ENCODE measurements at places on chromosomes 4 and X.

DNA sequence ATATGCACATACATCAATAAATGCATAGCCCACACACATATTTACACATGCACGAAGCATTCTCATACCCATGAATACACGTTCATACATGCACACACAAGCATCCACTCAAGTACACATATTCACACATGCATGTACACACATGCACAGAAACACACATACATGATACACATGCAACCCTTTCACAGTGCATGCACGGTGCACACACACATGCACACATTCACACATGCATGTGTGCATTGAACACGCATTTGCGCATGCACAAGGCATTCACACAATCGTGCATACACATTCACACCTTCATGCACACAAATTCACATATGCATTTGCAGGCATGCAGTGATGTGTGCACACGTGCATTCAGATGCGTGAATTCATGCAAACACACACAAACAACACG, 324.5 kb downstream of the DHRSX start:
- DNase-seq: no peak

DNA sequence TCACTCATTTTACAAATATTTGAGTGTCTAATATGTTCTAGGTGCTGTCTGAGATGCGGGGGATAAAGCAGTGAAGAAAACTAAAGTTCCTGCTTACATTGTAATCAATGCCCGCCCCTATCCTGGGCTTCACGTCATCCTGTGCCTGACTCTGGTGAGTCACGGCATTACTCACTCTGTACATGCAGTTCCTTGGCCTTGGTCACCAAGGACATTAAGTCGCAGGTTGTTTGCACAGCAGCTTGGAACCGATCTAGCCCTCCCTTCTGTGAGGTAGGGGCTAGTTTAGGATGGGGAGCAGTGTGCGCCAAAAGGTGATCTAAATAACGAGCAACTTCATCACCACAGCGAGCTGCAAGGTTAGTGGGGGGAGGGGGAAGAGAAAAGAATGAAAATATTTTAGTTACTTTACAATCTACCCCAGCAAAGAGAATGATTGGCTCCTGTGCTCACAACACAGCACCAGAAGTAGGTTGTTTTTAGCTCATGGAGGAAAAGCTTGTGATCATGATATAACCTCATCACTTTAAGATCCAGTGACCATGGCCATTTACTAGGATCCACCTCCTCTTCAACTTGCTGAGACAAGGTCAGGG, 48.0 kb upstream of the HDAC8 start:
- peak; percentile 96 for DNase-seq

- DNase-seq: peak; percentile 7
Observed at GRCh38 chrX:73683236-73683859, 120.4 kb downstream of the CHIC1 start.

DNA sequence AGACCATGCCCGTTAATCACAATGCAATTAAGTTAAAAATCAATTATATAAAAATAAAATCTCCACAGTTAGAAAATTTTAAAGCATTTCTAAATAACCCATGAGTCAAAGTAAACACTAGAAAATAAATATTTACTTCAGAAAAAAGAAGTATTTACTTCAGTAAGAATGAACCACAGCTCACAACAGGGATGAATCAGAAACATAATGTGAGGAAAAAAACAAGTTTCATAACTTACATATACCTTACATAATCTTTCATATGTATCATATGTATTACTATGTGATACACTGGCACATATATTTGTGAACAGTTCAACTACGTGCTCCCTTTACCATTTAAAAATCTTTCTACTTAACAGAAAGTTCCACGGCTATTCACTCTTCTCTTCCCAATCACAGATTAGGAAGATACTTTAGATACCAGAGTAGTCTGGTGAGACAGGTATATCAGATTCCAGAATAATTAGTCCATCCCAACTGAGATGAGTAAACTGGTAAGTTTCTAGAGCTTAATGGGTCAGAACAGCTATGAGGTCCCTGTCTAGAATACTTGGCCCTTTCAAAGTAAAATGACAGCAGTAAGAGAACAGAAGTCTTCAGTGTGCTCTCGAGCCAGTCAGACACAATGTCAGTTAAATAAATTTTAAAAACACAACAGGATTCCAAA, 70.3 kb downstream of the SH3RF1 start:
- peak; percentile 48 for DNase-seq

DNA sequence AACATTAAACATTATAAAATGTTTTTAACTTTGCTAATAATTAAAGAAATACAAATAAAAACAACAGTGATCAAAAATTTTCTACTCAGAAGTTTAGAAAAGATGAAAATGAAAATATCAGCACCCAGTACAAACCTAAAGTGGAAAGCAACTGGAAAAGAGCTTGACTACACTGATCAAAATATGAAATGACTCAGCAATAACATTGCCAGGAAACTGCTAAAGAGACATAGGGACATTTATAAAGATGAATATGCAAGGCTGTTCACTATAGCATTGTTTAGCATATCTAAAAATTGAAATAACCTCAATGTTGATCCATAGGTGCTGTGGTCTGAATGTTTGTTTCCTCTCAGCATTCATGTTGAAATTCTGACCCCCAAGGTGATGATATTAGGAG, 88.5 kb upstream of the NOCT start:
- peak; percentile 13 for DNase-seq

- DNase-seq: no peak
Observed at GRCh38 chr4:38176165-38176564, 216.0 kb downstream of the PTTG2 start.

- peak; percentile 10 for DNase-seq
Observed at GRCh38 chr4:148452970-148453369, 10.8 kb upstream of the NR3C2 start.

- DNase-seq: no peak
Observed at GRCh38 chr4:144872508-144873225, 225.3 kb downstream of the ANAPC10 start.

DNA sequence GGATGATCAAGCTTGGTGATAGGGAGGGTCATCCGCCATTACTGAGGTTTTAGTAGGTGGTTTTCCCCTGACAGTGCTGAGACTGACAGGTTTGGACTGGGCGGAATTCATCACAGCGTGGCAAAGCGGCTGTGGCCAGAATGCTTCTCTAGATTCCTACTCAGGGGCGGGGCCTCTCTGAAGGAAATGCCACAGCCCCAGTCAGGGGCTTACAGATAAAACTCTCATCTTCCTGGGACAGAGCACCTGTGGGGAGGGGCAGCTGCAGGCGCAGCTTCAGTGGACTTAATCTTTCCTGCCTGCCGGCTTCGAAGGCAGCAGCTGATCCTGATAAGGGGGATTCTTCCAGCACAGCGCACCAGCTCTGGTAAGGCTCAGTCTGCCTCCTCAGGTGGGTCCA, 316.7 kb downstream of the RPA4 start:
- no peak for DNase-seq

DNA sequence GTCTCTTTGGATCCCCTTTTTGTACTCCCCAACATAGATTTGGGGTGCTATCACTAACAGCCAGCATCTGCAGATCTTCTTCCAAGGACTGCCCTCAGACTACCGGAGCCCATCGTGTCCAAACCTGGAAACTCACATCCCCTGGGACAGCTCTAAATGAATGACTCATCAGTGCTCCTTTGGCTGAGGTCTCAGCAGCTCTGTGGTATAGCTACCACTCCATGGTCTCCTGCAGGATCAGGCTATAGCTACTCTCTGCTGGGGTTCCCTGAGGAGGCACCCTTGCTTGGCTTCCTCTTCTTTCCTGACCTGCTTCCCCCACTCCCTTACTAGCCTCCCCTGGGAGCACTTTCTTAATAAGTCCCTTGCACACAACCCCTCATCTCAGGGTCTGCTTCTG, 97.5 kb upstream of the PRPS2 start:
- DNase-seq: no peak

- DNase-seq: no peak
Observed at GRCh38 chr4:147586637-147587036, 30.6 kb upstream of the TMEM184C start.

- peak; percentile 85 for DNase-seq
Observed at GRCh38 chr4:27005501-27005900, 144.9 kb downstream of the STIM2 start.

DNA sequence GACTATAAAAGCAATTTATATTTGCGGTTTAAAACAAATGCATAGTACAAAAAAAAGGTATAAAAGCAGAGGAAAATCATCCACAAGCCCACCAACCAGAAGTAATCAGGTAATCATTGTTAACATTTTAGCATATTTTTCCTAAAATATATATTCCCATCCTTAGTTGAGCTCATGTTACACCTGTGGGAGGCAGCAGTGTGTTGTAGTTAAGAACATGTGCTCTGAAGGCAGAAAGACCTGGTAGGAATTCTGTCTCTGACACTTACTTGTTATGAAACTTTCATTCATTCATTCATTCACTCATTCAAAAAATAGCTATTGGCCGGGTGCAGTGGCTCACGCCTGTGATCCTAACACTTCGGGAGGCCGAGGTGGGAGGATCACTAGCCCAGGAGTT, 15.4 kb upstream of the CDKL5 start:
- DNase-seq: peak; percentile 60

DNA sequence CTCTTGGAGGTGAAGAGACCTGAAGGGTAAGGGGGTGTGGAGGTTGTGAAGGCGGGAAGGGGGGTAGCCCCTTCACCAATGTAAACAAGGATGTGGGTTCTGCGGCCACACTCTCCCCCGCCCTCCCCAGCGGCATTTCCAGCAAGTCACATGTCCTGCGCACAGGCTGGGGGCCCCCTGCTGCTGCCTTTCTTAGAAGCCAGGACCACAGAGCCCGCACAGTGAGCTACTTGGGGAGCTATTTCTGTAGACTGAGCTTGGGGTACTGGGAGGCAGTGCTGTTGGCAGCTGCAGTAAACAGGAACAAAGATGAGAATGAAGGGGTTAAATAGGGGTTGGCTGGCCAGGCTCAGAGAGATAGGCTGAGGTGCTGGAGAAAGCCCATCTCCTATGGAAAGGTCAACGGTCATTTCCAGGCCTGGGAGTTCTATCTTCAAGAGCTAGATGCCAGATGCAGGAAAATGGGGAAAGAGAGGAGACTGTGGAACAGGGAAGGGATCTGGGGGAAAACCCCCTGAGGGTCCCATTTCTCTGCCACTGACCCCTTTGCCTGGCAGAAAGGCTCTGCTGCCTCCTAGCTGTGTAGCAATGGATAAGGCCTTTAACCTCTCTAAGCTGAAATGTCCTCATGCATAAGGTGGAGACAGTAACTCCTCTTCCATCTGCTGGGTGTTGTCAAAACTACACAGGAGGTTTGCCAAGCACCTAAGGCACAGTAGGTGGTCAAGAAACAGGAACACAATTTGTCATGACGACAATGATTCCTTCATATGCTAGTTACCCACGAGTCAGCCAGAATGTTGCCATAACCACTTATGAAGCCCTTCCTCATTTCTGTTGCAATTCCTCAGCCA, 18.5 kb upstream of the PIM2 start:
- no peak for DNase-seq

GRCh38 chrX:143115466-143115865, 89.7 kb downstream of the SPANXN4 start:
- DNase-seq: no peak

GRCh38 chr4:8095956-8096689, 62.5 kb downstream of the ABLIM2 start:
- DNase-seq: peak; percentile 59

DNA sequence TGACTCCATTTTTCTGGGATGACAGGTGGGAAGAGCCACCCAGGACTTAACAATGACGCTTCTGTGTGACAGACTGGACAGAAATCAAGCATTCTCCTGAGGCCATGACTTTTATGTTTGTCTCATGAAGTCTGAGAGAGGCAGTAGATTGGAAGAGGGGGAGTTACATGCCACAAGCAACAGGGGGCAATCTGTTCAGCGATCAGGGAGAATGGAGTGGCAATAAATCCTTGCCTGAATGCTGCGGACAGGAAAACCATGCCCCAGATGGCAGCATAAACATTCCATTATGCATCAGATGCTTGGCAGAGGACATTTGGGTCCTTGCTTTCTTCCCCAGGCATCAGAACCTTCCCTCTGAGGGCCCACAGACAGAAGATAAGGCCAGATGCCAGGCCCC, 312.4 kb upstream of the DIPK2B start:
- DNase-seq: no peak

GRCh38 chr4:185332575-185333464, 62.9 kb downstream of the LRP2BP start:
- DNase-seq: no peak

GRCh38 chr4:137310593-137311490, 221.5 kb downstream of the PCDH18 start:
- peak; percentile 36 for DNase-seq

- peak; percentile 5 for DNase-seq
Observed at GRCh38 chr4:95181243-95181995, 367.4 kb downstream of the UNC5C start.

DNA sequence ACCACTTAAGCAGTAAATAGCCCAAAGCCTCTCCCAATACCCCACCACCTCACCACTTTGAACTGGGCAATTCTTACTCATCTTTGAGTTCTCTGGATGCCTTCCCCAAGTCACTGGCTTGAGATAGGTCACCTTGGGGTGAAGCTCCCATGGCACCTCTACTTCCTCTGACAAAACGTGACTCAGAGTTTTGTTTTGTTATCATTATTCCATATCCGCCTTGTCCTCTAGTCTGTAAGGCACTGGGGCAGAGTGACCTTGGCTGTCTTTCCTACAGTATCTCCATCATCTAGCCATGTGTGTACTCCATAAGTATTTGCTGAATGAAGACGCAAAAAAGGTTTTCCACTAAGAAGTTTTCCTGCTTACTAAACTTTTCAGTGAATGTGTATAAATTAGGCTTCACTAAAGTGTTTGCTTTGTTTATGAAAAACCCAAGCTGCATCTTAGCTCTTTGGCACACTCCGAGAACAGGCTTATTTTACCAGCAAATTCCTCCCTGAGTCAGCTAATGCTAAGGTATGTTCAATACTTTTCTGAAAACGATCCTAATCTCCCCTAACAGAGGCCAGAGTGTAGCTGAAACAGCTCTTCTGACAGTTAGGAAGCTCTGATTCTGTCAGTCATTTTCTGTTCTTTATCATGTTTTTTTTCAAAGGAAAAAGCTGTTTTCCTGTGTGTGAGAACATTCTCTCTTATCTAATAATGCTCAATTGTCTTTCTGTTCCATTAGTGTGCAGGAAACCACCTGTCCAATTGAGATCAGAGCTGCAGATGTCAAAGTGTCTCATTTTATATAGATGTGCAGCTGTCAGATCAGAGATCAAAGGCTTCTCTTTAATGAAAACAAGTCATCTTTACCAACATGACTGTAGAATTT, 30.2 kb upstream of the TSPAN5 start:
- DNase-seq: peak; percentile 47

GRCh38 chrX:120452131-120452530, 17.0 kb downstream of the LAMP2 start:
- peak; percentile 36 for DNase-seq

- no peak for DNase-seq
Observed at GRCh38 chr4:159129814-159130550, 27.1 kb downstream of the RAPGEF2 start.

- no peak for DNase-seq
Observed at GRCh38 chrX:31223817-31224216, 152.0 kb upstream of the FTHL17 start.

- no peak for DNase-seq
Observed at GRCh38 chr4:185836241-185837084, 24.5 kb upstream of the SORBS2 start.

GRCh38 chrX:130084631-130085237, 25.6 kb downstream of the ELF4 start:
- no peak for DNase-seq

- DNase-seq: no peak
Observed at GRCh38 chrX:9257718-9258420, 207.0 kb upstream of the TBL1X start.
